ENCODE measurements at places on chromosomes 2 and 18.
A peak's percentile ranks its signal among the peaks of the same experiment; 100 is the strongest.

DNA sequence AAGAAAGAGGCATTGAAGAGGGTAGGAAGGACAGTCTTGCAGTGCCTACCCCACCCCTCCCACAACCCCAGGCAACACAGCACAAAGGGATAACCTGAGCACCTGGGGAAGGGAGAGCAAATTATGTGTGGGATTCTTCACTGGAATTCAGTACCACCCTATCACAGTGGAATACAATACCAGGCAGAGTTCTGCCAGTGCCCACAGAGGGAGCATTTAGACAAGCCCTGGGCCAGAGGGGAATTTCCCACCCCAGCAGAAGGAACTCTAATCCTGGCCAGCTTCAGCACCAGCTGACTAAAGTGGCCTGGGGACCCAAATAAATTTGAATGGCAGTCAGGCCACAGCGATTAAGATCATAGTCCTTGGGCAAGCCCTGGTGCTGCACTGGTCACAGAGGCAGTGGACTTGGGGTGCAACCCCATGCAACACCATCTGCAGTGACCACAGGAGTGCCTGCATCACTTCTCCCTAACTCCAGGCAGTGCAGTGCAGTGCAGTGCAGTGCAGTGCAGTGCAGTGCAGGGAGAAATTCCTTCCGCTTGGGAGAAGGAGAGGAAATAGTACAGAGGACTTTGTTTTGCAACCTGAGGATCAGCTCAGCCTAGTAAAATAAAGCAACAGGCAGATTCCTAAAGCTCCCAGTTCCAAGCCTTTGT lies 147.8 kb upstream of the SRD5A2 start:
- DNase-seq, result no peak

- DNase-seq, result no peak
These were observed 52.3 kb downstream of the TCF7L1 start for GRCh38 chr2:85185431-85185940.

- DNase-seq, result no peak
These were observed 40.8 kb upstream of the PXDN start for GRCh38 chr2:1784986-1785617.

GRCh38 chr2:38127277-38127676 lies 51.3 kb upstream of the CYP1B1 start:
- no peak for DNase-seq

- no peak for DNase-seq
These were observed 55.3 kb upstream of the ID2 start for GRCh38 chr2:8626572-8626971.

- DNase-seq, result no peak
These were observed 325.3 kb upstream of the SMIM21 start for GRCh38 chr18:75752740-75753263.

DNA sequence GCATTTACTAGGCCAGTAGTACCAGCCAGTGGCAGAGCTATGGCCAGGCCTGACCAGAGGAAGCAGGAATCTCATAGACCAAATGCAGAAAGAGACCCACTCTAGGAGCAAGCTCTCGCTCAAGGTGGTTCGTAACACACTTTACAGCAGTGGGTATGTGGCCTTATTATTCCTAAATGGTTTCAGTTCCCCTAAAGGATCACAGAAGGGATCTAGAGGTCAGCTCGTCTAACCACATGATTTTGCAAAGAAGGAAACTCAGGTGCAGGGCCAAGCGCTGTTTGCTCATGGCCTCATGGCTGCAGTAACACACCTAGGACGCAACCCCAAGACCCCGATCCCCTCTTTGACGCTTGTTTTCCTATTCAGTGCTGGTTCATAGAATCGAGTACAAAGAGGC lies 65.5 kb upstream of the ATG16L1 start:
- no peak for DNase-seq

DNA sequence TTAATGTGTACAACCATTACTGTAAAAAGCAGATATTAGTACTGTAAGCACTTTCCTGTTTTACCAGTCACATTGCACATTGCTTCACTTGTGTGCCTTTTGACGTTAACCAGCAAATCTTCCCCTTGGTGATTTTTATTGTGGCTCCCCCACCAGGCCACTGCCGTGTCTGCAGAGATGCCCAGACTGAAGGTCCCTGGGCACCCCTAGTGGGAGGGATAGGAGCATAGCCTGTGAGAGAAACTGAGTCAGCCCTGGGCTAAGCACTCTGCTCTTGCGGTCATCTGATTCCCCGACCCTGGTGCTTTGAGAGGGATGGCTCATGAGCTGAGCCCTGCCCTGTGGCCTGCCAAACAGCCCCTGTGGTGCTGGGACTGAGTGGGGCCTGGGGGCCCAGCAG lies 73.4 kb downstream of the INPP4A start:
- no peak for DNase-seq

GRCh38 chr2:214294426-214294825 lies 116.4 kb upstream of the VWC2L start:
- DNase-seq, result no peak

DNA sequence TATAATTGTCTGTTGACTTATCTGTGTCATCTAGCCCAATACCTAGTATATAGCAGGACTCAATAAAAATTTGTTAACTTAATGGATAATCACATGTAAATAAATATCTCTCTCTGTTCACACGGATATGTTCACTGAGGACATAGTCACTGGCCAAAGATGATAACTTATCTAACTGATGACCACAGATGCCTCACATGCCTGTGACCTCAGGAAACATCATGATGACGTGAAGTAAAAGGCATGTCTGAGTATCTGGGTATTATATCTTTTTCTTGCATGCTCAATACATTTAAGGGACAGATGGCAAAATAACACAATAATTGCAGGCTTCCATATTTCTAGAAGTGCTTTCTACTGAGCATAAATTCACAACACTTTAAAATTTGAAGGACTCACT lies 41.4 kb upstream of the PARD3B start:
- DNase-seq, result no peak

DNA sequence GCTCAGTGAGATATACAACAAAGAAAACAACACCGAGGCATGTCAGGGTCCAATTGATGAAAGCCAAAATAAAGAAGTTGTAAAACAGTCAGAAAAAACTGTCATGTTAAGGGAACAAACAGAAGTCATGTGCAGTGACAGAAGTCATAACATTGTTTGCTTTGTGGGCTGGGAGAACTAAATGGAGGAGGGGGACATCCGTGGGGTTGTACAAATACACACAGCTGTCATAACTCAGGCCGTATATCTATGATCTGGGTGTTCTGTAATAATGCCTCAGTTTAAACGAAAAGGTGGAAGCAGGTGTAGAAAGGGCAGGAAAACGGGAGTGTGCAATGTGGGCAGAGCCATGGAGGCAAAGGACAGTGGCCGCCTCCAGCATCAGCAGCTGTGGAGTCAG lies 27.3 kb downstream of the TIMM21 start:
- DNase-seq, result no peak

DNA sequence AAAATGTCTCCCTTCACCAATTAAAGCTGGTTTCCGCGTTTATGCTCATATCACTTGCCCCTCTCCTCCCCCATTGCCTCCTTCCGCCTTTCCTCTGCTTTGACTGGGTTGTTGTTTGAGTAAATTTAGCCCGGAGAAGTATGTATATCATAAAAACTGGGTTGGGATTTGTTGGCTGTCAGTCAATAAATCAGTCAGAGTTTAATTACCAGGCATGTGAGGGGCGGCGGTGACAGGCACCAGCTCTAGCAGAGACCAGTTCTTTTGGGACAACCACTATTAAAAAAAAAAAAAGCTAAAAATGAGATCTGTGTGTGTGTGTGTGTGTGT lies 382.4 kb upstream of the SMIM21 start:
- DNase-seq, result no peak

GRCh38 chr18:63002305-63002704 lies 287.0 kb downstream of the PHLPP1 start:
- DNase-seq, result no peak

- DNase-seq, result no peak
These were observed 2114.6 kb upstream of the PIK3C3 start for GRCh38 chr18:39840406-39840805.

- no peak for DNase-seq
These were observed 85.0 kb downstream of the MARCHF4 start for GRCh38 chr2:216287251-216287650.

- no peak for DNase-seq
These were observed 75.6 kb downstream of the RNF144A start for GRCh38 chr2:6992794-6993228.

DNA sequence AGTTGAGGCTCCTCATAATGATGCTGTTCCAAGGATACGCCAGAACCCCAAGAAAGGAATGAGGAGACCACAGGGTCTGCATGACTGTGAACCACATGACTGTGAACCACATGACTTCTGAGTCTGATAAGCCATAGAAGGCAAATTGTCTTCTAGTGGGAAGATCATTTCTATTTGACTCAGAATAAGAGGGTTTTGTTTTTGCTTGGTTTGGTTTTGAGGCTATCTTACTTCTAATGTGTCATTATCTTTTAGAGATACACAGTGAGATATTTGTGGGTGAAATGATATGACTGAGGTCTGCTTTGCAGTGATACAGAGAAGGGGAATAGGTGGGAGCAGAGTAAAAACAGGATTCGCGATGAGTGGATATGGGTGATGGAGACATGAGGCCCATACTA lies 28.9 kb upstream of the BCL2L11 start:
- no peak for DNase-seq

DNA sequence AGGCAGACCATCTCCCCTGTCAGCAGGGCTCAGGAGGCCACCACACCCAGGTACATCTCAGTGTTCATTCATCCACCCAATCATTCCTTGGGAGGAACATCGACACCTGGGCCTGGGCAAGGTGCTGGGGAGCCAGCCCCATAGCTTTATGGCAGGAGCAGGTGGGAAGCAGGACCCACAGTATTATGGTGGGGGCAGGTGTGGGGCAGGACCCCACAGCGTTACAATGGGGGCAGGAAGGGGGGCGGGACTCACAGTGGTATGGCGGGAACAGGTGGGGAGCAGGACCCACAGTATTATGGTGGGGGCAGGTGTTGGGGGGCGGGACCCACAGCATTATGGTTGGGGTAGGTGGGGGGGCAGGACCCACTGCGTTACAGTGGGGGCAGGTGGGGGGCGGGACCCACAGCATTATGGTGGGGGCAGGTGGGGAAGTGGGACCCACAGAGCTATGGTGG lies 128.9 kb upstream of the HS6ST1 start:
- DNase-seq, result peak; percentile 6

DNA sequence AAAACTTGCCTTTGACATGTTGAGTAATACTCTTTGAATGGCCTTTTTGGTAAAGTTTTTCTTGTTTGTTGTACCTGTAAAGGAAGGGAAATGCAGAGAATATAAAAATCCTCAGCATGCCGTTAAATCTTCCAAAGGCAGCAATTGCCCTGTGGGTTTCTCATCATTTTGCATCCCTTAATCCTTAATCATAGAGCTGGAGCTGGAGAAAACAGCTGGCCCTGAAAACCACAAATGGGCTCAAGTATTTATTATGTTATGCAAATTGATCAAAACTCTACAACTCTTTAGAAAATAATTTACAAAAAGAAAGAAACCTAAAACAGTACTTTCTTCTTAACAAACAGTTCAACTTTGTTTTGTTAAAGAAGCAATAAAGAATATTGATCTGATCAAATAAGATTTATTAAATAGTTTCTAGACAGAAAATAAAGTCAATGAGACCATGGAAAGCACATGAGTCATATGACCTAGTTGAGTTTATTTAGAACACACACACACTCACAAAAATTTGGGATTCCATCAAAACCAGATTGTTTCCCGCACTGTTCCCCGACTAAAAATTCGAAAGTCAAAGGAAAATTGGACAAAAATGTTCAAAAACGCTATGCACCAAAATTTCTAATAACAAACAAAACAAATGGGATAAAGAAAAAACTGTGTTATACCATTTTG lies 309.0 kb downstream of the GULP1 start:
- no peak for DNase-seq

Measured in liver (tissue), 10 donors.